ENCODE measurements at places on chromosomes 1 and 21.

GRCh38 chr1:185054365-185055060 lies 9.2 kb downstream of the RNF2 start:
- no peak for DNase-seq

GRCh38 chr21:31092832-31093625 lies 54.8 kb upstream of the KRTAP19-8 start:
- DNase-seq = no peak

GRCh38 chr1:38818175-38818976 lies 41.2 kb downstream of the RRAGC start:
- peak; percentile 64 for DNase-seq

- DNase-seq = no peak
Observed at GRCh38 chr1:234530672-234531071, 51.7 kb upstream of the TARBP1 start.
